ENCODE measurements at places on chromosomes 3 and 15.

DNA sequence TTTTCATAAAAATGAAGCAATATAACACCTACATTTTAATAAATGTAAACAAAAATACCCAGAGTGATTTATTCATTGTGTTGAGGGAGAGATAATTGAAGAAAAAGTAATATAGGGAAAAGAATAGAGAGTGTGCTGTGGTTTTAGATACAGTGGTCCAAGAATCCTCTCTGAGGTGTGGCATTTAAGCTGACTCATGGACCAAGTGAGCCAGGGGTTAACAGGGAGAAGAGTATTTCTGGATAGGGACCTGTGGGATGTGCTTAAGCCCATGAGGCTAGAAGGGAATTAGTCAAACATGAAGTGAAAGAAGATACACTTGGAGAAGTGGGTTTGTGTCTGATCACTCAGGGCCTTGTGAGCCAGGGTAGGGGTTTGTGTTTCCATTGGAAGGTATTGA is 680.7 kb upstream of the GRM7 start:
- peak; percentile 0 for DNase-seq

GRCh38 chr3:125006291-125006731 is 49.5 kb downstream of the HEG1 start:
- DNase-seq = no peak

DNA sequence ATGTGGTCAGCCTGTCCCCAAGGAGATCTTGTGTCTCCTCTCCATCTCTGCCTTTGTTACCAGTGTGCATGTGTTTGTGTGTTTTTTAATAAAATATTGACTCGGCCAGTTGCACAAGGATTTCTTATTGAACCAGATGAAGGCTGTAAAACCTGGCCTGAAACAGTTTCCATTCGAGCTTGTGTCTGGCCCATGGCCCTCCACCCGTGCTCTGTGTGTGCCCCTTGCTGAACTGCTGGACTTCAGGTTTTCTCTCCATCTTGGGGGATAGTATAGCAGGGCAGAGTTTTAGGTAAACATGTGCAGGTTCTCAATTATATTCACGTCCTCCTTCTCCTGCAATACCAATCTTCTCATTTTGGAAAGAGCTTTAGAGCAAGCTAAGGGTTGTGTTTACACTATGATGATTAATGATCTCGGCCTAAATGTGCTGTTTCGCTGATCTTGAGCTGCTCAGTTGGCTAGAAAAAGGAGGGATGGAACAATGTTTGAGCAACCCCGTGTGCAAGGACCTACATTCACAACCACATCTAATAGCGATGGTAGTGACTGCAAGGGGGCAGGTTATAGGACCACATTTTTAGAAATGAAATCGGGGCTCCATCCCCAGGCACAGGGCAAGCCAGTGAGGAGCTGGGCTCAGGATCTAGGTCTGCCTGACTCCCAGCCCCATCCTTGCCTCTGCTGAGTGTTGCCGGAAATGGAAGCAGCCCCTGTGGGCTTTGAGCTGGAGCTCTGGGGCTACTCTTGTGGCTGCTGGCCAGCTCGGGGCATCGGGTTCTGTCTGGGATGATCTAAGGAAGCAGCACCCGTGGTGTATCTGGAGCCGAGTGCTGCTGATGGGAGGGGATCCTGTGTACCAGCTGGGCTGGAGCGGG is 47.7 kb downstream of the CMTM6 start:
- no peak for DNase-seq

GRCh38 chr3:105626739-105627138 is 242.1 kb downstream of the CBLB start:
- no peak for DNase-seq

Measured in SW480 (cell line).